ENCODE measurements at places on chromosomes 2 and 18.

DNA sequence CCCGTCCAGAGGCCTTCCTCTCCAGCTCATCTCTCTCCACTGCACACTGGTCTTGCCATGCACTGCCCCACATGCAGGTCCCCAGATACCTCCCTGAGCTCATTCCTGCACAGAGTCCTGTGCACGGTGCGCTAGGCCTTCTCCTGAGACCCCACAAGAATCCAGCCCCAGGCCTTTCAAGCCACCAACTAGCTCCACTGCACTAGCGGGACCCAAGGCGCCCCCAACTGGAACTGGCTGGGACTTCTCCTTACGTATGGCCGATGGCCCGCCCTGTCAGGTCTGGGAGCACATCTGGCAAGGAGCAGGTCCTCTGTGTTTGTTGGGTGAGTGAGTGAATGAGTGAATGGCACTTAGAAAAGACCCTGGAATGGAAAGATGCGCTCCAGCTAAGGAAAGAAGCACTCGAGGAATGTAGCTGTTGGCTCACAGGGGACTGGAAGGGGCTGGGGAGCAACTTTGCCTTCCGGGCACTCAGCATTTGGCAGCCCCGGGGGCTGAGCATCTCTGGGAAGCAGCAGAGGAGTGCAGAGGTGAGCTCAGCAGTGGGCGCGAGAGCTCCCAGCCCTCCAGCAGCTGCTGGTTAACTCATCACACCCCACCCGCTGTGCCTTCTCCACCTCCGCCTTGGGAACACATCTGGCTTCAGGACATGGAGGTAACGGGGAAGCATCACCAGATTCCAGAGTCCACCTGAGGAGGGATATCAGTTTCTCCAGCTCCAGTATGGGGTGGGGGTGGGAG, 223.1 kb downstream of the GLI2 start:
- DNase-seq = peak; percentile 10

- no peak for DNase-seq
These were observed 1109.3 kb downstream of the TSN start for GRCh38 chr2:122864728-122865127.

- DNase-seq = no peak
These were observed 58.7 kb downstream of the L3MBTL4 start for GRCh38 chr18:6355789-6356589.

GRCh38 chr2:120042359-120042758, 29.5 kb downstream of the EPB41L5 start:
- no peak for DNase-seq

GRCh38 chr2:149155196-149155969, 116.9 kb downstream of the LYPD6B start:
- DNase-seq = no peak

GRCh38 chr2:68163641-68164040, 6.0 kb downstream of the PNO1 start:
- DNase-seq = no peak

DNA sequence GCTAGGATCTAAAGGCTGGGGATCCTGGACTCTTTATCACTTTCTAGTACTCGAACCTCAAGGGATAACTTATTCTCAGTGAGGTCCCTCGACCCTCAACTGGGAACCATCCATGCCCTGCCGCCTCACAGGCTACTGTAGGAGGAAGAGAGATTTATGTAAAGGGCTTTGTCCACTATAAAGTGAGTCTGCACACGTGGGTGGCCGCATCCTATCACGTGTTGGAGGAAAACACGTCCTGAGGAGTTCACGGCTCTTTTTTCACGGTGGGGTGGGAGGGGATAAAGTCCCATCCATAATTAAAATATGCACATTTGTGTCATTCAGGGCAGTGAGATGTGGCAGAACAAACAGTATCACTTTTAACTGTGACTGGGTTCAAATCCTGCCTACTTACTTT, 176.6 kb downstream of the KLHL29 start:
- no peak for DNase-seq

- DNase-seq = no peak
These were observed 37.0 kb downstream of the PPP4R1 start for GRCh38 chr18:9577361-9577760.

GRCh38 chr18:45071956-45072355, 391.3 kb downstream of the SETBP1 start:
- DNase-seq = no peak

- DNase-seq = no peak
These were observed 18.5 kb upstream of the SERPINB12 start for GRCh38 chr18:63523660-63524059.

GRCh38 chr2:58042486-58042970, 4.1 kb upstream of the VRK2 start:
- peak; percentile 97 for DNase-seq

GRCh38 chr18:23908827-23909226, 105.7 kb upstream of the TTC39C start:
- DNase-seq = no peak
